ENCODE measurements at places on chromosomes 6 and 20. TPM values are rescaled to one million over a fixed set of nuclear protein-coding genes. Genes with fewer than 3 reads are reported as not detected.

GRCh38 chr6:117677553-117678141 lies 2.4 kb downstream of the NUS1 start:
- H3K4me3 ChIP-seq, result peak overlapping the region; percentile 80
- DNase-seq, result peak; percentile 54
- no peaks in the 10 kb centered on the region for H3K27me3 ChIP-seq
- peaks cover 41% of the 10 kb centered on the region for H3K36me3 ChIP-seq
- peaks cover 68% of the 10 kb centered on the region for H3K4me1 ChIP-seq
- H3K27ac ChIP-seq, result peak overlapping the region; percentile 84

- DNase-seq, result no peak
- no peak overlapping the region for H3K4me3 ChIP-seq
- no peak overlapping the region for H3K27ac ChIP-seq
- peaks cover 4% of the 10 kb centered on the region for H3K4me1 ChIP-seq
- H3K27me3 ChIP-seq, result peaks cover 6% of the 10 kb centered on the region
- H3K36me3 ChIP-seq, result no peaks in the 10 kb centered on the region
Measured at GRCh38 chr6:105522626-105523322, 119.9 kb upstream of the PREP start.

DNA sequence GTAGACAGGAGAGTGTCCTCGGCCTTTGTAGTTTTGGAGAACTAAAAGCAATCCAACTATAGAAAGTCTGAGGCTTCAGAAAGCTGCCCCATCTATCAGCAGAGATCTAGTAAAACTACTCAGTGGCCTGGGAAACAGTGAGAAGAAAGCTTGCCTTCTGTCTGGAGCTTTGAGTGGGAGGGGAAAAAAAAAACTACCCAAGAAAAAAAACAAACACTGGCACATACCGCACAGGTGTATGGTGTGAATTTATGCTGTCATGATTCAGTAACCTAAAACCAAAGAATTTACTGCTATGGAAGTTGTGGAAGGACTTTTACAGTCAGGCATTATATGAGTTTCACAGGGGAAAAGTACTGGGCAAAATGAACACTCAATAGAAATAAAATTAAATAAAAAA lies 280.5 kb downstream of the ADGRB3 start:
- H3K27ac ChIP-seq, result no peak overlapping the region
- H3K36me3 ChIP-seq, result no peaks in the 10 kb centered on the region
- no peak for DNase-seq
- no peaks in the 10 kb centered on the region for H3K27me3 ChIP-seq
- H3K4me1 ChIP-seq, result no peaks in the 10 kb centered on the region

DNA sequence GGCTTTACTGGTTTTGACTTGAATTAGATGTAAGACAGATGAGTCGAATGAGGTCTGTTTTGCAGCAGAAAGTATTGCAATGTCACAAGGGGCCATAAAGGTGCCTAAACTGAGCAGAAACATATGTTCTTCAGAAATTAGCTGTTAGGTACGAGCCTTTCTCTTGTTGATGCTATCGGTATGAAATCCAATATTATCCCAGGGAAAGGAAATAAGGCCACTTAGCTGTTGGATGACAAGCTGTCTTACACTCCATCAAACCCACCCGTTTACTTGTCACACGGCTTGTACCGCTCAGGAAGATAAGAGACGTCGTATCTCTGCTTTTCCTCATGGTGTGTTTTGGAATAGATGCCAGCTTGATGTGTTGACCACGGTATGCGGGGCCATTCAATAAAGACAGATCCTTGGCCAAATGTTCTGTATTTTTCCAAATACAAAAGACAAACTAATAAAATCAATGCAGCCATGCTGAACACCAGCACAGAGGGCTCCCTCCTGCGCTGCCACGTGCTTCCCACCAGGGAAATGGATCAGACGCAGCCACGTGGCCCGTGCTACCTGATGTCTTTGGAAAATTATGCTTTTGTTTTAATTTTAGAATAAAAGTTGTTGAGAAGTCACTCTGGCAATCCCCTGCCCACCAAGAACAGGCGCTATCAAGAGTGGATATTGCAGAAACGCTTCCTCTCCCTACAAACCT lies 255.9 kb upstream of the SULF2 start:
- peaks cover 8% of the 10 kb centered on the region for H3K27me3 ChIP-seq
- no peaks in the 10 kb centered on the region for H3K36me3 ChIP-seq

GRCh38 chr6:161223646-161224045 lies 50.2 kb downstream of the AGPAT4 start:
- DNase-seq, result no peak
- H3K36me3 ChIP-seq, result peaks cover 9% of the 10 kb centered on the region
- H3K27me3 ChIP-seq, result no peaks in the 10 kb centered on the region
- H3K4me3 ChIP-seq, result no peak overlapping the region
- H3K27ac ChIP-seq, result no peak overlapping the region

Gene EHMT2
- total RNA-seq, result 60.4 TPM

Gene TGM3
- not detected for total RNA-seq

Gene MYH7B
- total RNA-seq, result 0.40 TPM
